ENCODE measurements at places on chromosomes 13 and 19. TPM values are rescaled to one million over a fixed set of nuclear protein-coding genes. Genes with fewer than 3 reads are reported as not detected.

CEACAM7 gene
- total RNA-seq = not detected

EDDM13 gene
- total RNA-seq = 1.5 TPM

GTF2F2 gene
- 37.0 TPM for total RNA-seq

CACTIN gene
- 40.1 TPM for total RNA-seq

FFAR1 gene
- total RNA-seq = not detected

ZNF497 gene
- total RNA-seq = 1.4 TPM

PTGIR gene
- 0.32 TPM for total RNA-seq

KLHL1 gene
- total RNA-seq = not detected

OR7A5 gene
- not detected for total RNA-seq

TSHZ3 gene
- total RNA-seq = 2.3 TPM

PAN3 gene
- 16.3 TPM for total RNA-seq

PSG7 gene
- total RNA-seq = not detected

SPRED3 gene
- total RNA-seq = 1.4 TPM

SLC15A1 gene
- under 0.01 TPM for total RNA-seq

ZNF579 gene
- 3.2 TPM for total RNA-seq

LHB gene
- total RNA-seq = not detected

PGLYRP2 gene
- not detected for total RNA-seq

CCDC194 gene
- total RNA-seq = under 0.01 TPM

CCNA1 gene
- 55.2 TPM for total RNA-seq

PEAK3 gene
- not detected for total RNA-seq

LILRA1 gene
- total RNA-seq = not detected

PRX gene
- 1.1 TPM for total RNA-seq

KLK4 gene
- not detected for total RNA-seq

ZNF568 gene
- total RNA-seq = 5.5 TPM

ZNF576 gene
- 27.2 TPM for total RNA-seq

RABAC1 gene
- total RNA-seq = 165 TPM

RGCC gene
- 34.8 TPM for total RNA-seq

PCDH20 gene
- not detected for total RNA-seq

NKG7 gene
- total RNA-seq = not detected

CYP4F11 gene
- total RNA-seq = not detected
